Caco-2 (cell line): ENCODE measurements at places on chromosomes 3 and 15. TPM values are rescaled to one million over a fixed set of nuclear protein-coding genes. Genes with fewer than 3 reads are reported as not detected.

The ADAMTS9 gene
- total RNA-seq = 4.0 and 5.5 TPM in 2 replicates

GRCh38 chr15:52080031-52080430 lies 32.5 kb downstream of the BCL2L10 start:
- no peak for DNase-seq

- no peak for DNase-seq
Observed at GRCh38 chr3:69772152-69772867, 33.0 kb downstream of the MITF start.

The GPR156 gene
- total RNA-seq = 1.7 and 3.1 TPM in 2 replicates

GRCh38 chr3:133717424-133717823 lies 28.8 kb upstream of the TF start:
- DNase-seq = no peak
